ENCODE measurements at places on chromosomes 16 and 17.

DNA sequence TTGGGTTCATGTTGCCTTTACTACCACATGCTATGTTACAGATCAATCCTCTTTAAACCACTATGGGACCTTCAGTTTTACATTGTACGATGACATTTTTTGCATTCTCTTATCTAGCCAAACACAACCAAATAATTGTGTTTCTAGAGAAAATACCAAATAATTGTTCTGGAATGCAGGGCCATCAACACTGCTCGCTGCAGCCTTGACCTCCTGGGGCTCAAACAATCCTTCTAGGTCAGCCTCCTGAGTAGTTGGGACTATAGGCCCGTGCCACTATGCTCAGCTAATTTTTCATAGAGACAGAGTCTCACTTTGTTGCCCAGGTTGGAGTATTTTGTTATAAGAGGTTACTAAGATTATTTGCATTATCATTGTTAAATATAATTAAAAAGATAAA, 237.5 kb upstream of the PMFBP1 start:
- no peak for DNase-seq

GRCh38 chr16:28073836-28074235, 10.3 kb upstream of the GSG1L start:
- no peak for DNase-seq

GRCh38 chr16:10824111-10824893, 5.7 kb upstream of the TVP23A start:
- no peak for DNase-seq

DNA sequence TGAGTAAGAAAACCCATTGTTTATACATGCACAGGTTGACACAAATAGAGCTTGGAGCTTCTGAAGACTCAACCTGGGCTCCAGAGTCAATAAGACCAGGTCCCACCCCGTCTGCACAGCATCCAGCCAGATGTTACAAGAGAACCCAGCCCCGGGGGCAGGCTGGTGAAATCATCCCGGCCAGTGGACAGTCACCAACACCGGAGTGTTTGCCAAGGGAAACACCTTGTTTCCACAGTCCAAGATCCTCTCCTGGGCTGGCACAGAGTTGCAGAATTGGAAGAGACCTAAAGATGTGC, 90.3 kb downstream of the RAB11FIP4 start:
- no peak for DNase-seq

- no peak for DNase-seq
Measured at GRCh38 chr17:45132320-45132571, at the start of gene PLCD3. PLCD3 (minus strand) TSS chr17:45132515; CDS start chr17:45132410, 105 bp downstream.

- no peak for DNase-seq
Measured at GRCh38 chr17:3665834-3666233, 2.5 kb downstream of the TAX1BP3 start.

- no peak for DNase-seq
Measured at GRCh38 chr16:56634715-56635440, 2.4 kb downstream of the MT1M start.

DNA sequence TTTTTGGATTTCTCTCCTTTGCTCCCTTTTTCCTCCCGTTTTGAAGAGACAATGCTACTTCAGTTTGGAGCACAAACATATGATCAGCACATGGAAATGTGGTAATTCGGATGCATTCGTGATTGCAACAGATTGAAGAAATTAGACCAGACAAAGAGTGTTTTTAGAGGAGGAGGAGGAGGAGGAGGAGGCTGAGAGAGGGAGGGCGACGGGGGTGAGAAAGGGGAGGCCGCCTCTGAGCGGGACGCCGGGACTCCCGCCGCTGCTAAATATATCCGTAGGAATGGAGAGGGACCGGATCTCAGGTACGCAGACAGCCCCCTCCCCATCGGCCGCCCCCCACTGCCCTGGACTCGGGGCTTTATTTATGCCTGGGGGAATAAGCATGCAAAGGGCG, 179.3 kb downstream of the SEC14L1 start:
- no peak for DNase-seq

- DNase-seq: no peak
Measured at GRCh38 chr17:20273741-20274500, 193.4 kb downstream of the LGALS9B start.

DNA sequence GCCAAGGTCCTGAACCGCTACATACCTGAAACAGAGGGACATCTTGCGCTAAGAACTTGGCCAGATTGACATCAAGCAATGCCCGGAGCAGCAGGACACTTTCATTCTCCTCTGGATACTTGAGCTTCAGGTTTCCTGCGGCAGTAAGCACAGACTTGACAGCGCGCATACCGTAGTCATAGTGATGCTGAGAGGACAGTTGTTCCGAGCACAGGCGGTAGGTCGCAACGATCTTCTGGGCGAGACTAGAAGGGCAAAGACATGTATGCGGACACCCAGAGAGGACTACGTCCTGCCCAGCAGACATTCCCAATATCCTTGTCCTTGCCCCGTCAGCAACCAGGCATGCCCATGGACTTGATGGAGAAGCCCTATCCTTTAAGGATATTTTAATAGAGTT, 112.9 kb downstream of the DNAH3 start:
- no peak for DNase-seq

- DNase-seq: no peak
Measured at GRCh38 chr17:44599298-44600175, 42.3 kb downstream of the FZD2 start.

- DNase-seq: no peak
Measured at GRCh38 chr17:28372945-28373274, 1.4 kb downstream of the SARM1 start.

GRCh38 chr16:59039066-59039720, 305.1 kb upstream of the GOT2 start:
- DNase-seq: no peak

- no peak for DNase-seq
Measured at GRCh38 chr16:11233727-11234376, 22.2 kb downstream of the SOCS1 start.

GRCh38 chr17:46028981-46029565, 30.0 kb downstream of the STH start:
- no peak for DNase-seq

DNA sequence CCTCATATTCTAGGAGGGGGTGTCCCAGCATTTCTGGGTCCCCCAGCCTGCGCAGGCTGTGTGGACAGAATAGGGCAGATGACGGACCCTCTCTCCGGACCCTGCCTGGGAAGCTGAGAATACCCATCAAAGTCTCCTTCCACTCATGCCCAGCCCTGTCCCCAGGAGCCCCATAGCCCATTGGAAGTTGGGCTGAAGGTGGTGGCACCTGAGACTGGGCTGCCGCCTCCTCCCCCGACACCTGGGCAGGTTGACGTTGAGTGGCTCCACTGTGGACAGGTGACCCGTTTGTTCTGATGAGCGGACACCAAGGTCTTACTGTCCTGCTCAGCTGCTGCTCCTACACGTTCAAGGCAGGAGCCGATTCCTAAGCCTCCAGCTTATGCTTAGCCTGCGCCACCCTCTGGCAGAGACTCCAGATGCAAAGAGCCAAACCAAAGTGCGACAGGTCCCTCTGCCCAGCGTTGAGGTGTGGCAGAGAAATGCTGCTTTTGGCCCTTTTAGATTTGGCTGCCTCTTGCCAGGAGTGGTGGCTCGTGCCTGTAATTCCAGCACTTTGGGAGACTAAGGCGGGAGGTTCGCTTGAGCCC, 11.6 kb downstream of the STH start:
- no peak for DNase-seq

DNA sequence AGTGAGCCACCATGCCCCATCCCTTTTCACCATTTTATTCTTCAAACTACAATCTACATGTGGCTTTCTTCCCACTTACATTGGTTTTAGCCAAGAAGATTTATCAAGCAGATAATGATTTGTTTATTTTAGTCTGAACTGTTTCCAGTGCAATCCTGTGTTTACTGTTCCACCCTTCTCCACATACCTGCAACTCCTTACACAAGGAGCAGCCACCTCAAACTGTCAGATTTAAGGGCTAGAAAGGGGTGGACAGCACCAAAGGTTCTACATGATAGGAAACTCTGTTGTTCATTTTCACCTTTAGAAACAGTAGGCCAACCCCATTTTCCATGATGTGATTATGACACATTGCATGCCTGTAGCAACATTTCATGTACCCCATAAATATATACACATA, 1.9 kb downstream of the RUNDC1 start:
- DNase-seq: no peak

DNA sequence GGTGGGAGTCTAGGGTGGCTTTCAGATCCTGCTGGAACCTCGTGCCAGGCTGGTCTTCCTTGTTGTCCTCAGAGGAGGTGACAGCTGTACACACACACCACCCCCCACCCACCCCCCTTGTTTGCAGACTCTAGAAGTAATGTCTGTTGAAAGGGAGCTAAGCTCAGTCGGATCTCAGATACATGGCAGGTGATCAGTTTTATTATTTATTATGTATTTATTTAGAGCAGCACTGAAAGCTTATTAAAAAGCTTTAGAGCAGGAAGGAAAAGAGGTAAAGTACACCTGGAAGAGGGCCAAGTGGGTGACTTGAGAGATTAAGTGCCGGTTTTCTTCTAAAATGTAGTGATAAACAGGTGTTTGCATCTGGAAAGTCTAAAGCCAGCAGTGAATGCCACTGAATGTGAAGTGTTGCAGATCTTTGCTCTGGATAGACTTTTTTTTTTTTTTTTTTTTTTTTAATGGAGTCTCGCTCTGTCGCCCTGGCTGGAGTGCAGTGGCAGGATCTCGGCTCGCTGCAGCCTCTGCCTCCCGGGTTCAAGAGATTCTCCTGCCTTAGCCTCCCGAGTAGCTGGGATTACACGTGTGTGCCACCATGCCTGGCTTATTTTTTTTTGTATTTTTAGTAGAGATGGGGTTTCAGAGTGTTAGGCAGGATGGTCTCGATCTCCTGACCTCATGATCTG, 40.2 kb downstream of the FOXK2 start:
- DNase-seq: no peak

- DNase-seq: no peak
Measured at GRCh38 chr16:49969091-49970030, 55.7 kb upstream of the CNEP1R1 start.

- DNase-seq: no peak
Measured at GRCh38 chr17:59257101-59257500, 36.8 kb downstream of the GDPD1 start.

- DNase-seq: no peak
Measured at GRCh38 chr17:28485049-28485448, 11.6 kb downstream of the SLC13A2 start.

- DNase-seq: no peak
Measured at GRCh38 chr16:66898207-66898606, 17.9 kb downstream of the PDP2 start.

GRCh38 chr17:9221147-9221921, 200.0 kb downstream of the NTN1 start:
- DNase-seq: no peak

DNA sequence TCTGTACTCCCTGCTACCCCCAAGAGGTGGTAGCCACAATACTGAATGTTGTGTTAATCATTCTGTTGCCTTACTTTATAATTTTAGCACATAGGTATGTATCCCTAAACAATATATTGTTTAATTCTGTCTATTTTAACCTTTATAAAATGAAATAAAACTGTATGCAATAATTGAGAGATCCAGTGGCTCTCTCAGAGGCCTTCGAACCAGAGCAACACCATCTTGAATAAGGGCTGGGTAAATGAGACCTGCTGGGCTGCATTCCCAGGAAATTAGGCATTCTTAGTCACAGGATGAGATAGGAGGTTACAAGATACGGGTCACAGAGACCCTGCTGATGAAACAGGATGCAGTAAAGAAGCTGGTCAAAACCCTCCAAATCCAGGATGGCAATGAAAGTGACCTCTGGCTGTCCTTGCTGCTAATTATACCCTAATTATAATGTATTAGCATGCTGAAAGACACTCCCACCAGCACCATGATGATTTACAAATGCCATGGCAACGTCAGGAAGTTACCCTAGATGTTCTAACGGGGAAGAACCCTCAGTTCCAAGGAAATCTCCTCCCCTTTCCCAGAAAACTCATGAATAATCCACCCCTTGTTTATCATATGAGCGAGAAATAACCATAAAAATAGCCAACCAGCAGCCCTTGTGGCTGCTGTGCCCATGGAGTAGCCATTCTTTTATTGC, 2.0 kb upstream of the CANT1 start:
- no peak for DNase-seq

GRCh38 chr16:13733561-13733960, 186.4 kb upstream of the ERCC4 start:
- DNase-seq: no peak

- no peak for DNase-seq
Measured at GRCh38 chr16:56399047-56399446, 26.3 kb downstream of the AMFR start.

DNA sequence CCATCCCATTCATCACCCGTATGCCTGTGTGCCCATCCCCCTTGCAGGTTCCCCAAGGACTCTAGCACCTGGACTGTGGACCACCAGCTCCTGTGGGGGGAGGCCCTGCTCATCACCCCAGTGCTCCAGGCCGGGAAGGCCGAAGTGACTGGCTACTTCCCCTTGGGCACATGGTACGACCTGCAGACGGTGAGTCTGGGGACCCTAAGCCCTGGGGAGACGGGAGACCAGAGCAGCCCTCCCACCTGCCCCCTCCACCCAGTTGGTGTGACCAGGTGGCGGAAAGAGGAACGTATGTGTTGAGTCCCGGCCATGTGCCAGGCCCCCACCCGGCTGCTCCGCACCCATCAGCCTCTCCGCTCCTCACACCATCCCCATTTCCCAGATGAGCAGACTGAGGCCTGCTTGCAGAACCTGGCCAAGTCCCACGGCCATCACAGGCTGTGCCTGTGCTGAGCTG, 15.6 kb downstream of the GAA start:
- no peak for DNase-seq

DNA sequence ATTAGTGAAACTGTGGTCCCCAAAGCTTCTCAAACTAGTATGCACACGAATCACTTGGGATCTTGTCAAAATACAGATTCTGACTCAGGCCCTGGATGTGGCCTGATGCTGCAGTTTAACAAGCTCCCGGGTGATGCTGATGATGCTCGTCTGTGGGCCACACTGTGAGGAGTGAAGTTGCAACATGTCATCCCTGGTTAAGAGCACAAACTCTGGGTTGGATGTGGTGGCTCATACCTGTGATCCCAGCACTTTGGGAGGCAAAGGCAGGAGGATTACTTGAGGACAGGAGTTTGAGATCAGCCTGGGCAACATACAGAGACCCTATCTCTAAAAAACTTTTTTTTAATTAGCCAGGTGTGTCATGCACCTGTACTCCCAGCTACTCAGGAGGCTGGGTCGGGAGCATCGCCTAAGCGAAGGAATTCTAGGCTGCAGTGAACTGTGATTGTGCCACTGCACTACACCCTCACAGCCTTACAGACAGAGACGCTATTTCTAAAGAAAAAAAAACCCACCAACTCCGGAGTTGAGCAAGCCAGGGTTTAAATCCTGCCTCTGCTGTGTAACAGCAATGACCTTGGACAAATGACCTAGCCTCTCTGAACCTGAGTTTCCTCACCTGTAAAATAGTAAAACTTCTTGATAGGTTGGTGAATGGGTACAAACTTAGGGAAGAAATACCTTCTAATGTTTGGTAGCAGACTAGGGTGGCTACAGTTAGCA, 24.4 kb upstream of the ABAT start:
- DNase-seq: no peak

GRCh38 chr17:55090079-55090492, 121.5 kb downstream of the STXBP4 start:
- DNase-seq: no peak

DNA sequence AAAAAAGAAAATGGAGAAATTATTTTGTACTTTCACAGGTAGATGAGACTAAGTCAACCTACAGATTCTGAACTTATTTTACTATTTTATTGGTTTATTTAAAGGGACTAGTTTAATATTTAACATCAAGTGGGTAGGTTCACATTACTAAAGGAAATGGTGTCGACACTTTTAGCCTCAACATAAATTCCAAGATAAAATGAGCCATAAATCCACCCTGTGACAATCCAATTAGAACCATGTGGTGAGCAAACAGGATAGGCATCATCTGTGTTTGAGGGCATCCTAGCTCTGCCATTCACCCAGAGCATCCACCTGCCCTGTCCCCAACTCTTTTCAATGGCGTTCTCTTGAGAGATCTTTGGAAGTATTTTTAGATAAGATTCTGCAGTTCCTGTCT, 92.8 kb upstream of the PMFBP1 start:
- DNase-seq: no peak
